ENCODE measurements at places on chromosomes 6 and 20.
A peak's percentile ranks its signal among the peaks of the same experiment; 100 is the strongest.

DNA sequence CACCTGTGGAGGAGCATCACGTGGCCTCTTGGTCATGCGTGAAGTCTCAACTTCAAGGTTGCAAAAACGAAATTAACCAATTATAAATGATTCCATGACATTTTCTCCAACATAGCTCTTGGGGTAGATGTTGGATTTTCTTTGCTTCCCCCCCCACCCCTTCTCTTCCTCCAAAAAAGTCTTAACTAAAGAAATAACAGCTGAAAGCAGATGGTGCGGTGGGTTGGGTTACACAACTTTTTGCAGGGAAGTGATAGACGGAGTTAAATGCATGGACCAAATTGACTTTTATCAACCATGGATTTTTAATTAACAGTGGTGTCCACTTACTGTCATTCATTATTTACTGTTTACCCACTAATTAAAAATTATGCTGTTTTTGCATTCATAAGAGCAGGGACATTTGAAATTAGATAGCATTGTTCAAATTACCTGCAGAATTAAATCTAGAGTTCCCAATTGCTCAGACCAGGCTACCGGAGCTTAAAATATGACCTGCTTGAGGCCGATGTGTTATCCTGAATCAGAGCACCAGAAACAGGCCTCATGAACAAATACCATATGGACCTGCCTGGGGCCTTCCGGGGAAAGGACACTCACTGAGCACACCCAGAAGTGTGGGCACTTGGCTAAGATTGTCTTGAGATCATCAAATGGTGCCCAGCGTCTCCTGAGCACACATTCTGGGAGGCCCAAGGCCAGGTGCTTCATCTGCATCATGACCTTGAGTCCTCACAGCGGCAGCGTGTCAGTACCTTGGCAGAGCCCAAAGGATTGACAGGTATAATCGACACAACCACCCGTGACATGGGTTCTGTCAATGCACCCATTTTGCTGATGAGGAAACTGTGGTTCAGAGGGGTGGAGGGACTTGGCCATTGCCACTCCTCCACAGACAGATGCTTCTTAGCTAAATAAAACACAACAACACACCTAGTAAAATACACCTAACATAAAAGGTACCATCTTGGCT is 41.5 kb downstream of the APCDD1L start:
- DNase-seq = no peak

DNA sequence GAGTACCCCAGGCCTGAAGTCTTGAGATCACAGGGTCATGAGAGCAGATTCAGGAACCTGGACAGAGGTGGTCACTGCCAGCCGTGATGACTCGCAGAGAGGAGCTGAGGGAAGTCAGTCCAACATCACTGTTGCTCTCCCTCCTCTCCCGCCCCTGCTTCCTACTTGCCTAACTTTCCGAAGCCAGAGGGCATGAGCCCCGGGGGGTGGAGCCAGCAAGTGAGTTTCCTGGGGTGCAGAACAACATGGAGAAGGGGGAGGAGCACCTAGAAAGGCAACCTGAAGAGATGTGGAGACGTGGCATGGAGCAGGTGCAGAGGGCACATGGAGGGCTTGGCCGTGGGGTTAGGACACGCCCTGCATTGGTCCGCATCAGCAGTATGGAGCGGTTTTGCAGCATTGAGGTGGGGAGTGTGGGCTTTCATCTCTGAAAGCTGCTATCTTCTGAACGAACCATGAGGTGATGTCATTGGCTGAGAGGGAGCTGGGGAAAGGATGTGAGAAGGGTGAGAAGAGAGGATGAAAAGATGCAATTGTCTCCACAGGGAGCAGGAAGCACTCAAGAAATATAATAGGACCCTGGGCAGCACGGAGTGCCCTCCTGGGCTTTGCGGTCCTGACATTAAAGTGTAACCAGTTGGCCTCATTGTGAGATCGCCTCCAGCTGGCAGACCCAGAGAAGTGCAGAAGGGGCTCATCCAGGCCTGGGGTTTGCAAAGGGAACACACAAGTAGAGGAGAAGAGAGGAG is 25.0 kb downstream of the GDAP1L1 start:
- DNase-seq = no peak

GRCh38 chr6:71376830-71377229 is 88.2 kb downstream of the OGFRL1 start:
- no peak for DNase-seq

DNA sequence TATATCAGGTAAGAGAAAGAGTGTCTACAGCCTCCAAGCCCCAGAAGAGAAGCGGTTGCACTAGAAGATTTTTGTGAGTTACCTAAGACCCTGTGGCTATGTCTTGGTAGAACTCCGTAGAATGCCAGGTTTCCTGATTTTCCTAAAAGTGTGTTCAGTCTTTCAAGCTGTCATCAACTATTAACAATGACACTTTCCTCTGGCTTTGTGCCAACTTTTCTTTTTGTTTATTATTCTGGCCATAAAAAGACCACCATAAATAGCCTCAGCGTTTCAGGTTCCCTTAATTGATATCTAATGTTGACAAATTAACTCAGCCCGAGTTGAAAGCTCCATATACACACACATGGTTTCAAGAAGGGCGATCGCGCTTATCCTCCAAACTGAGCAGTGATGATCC is 1.2 kb downstream of the PAK5 start:
- no peak for DNase-seq

GRCh38 chr20:19520261-19520660 is 237.8 kb upstream of the RIN2 start:
- DNase-seq = no peak

DNA sequence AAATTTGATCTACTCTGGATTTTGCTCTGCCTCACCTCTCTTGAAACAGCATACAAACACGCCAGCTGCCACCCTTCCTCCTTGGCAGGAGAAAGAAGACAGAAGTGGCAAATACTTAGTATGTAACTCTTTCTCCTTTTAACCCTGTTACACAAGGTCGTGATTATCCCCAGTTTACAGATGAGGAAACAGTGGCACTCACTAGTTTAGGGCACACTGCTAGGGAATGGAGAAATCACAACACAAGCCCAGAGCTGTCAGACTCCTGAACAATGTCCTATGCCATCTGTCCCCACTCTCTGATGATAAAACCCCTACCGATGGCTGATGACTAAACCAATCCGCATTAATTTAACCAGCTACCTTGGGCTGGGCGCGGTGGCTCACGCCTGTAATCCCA is 79.7 kb downstream of the FGD2 start:
- DNase-seq = no peak

- no peak for DNase-seq
Measured at GRCh38 chr6:16216501-16217155, 21.8 kb upstream of the GMPR start.

DNA sequence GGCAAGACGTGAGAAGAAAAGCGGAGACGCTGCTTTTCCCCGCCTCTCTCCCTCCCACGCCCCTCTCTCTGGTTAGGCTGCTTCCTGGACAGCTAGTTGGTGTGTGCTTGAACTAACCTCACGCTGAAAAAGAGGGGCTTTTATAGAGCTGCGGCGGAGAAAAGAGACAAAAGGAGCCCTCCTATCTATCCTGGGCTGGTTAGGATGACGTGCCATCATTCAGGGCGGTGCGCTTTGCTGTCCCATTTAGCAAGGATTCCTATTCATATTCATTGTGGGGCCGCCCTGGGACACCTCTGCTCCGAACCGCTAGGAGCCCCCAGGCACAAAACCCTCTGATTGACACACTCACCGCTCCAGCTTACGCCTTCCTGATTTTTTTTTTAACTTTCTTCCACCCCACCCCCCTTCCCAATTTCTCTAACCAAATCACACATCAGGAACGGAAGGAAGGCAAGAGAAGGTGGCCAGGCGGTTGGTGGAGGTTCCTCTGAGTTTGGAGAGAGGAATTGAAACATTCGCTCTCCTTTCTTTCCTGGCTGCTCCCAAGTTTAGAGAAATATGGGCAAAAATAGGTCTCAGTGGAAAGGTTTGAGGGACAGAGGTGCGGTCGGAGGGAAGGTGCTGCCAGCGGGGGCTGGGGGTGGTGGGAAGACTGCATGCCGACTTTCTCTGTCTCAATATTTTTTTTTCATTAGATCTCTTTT is at the start of gene OLIG3:
OLIG3 (minus strand) TSS at position 114 of the 707 bp plus-strand sequence. CDS start 224 bp downstream, outside the sequence.
- no peak for DNase-seq

DNA sequence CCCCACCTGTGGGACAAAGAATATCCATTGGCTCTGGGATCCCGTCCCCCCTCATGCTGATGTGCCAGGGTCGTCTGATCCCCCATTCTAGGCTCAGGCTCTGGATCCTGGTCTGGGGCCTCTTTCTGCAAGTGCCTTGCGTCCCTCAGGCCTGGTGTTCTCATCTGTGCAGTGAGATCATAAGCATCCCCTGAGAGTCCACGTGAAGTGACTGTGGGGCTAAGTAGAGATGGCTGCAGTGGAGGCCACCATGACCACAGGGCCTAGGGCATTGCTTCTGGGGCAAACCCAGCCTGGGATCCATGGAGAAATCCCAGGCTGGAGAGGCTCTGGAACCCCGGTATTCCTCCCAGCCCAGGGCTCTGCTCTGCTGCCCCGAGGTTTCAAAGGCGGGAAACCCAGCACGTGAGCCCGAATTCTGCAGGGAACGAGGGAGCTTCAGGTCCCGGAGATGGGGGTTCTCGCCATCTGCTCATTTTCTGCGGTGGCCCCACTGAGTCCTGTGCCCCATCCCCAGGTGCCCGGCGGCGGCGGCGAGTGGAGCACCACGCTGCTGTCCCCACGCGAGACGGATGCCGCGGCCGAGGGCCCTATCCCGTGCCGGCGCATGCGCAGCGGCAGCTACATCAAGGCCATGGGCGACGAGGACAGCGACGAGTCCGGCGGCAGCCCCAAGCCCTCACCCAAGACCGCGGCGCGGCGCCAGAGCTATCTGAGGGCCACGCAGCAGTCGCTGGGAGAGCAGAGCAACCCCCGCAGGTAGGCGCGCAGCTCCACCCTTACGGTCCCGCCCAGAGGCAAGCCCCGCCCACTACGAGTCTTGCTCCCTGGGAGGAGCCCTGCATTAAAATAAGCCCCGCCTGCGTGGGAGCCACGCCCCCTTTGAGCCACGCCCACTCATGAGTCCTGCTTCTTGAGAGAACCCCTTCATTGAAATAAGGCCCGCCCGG is 105.5 kb upstream of the MYL9 start:
- peak; percentile 89 for DNase-seq

- no peak for DNase-seq
Measured at GRCh38 chr6:144295981-144296767, 11.0 kb downstream of the UTRN start.

- no peak for DNase-seq
Measured at GRCh38 chr6:30315156-30315555, 11.6 kb upstream of the TRIM39 start.

DNA sequence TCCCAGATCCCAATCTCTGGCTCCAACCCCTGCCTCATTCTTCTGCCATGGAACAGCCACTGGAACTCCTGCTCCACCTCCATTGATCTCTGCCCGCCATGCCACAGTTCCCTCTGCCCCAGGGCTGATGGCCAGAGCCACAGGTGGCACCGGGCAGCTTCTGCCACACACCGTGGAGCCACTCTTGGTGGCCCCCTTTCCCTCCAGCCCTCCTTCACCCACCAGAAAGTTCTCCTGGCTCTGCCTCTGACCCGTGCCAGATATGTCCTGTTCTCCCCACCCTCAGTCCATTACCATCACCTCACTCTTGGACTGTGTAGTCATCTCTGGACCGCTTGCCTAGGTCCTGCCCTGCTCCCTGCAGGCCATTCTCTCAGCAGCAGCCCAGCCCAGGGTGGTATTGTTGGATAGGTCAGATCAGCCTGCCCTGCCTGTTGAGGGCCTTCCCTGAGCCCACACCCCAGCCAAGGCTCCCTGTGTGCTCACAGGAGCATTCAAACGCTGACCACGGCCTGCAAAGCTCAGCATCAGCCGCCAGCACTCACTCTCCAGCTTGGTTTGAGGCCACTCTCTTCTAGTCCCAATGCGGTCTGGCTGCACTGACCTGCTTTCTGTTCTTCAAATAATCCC is 16.8 kb upstream of the SYNDIG1 start:
- DNase-seq = no peak

GRCh38 chr20:11432407-11432806 is 485.3 kb upstream of the BTBD3 start:
- DNase-seq = peak; percentile 35

- DNase-seq = peak; percentile 87
Measured at GRCh38 chr6:4687989-4688947, 87.9 kb upstream of the CDYL start.

GRCh38 chr6:141303907-141304306 is 828.8 kb upstream of the GJE1 start:
- DNase-seq = no peak

GRCh38 chr6:1313384-1313766 is 1.5 kb downstream of the FOXQ1 start:
- DNase-seq = no peak

- DNase-seq = no peak
Measured at GRCh38 chr20:48923149-48923718, 1.7 kb downstream of the ARFGEF2 start.

GRCh38 chr6:27176523-27177484 is 70.7 kb upstream of the PRSS16 start:
- DNase-seq = peak; percentile 70
